ENCODE measurements at places on chromosomes 11 and 22.

DNA sequence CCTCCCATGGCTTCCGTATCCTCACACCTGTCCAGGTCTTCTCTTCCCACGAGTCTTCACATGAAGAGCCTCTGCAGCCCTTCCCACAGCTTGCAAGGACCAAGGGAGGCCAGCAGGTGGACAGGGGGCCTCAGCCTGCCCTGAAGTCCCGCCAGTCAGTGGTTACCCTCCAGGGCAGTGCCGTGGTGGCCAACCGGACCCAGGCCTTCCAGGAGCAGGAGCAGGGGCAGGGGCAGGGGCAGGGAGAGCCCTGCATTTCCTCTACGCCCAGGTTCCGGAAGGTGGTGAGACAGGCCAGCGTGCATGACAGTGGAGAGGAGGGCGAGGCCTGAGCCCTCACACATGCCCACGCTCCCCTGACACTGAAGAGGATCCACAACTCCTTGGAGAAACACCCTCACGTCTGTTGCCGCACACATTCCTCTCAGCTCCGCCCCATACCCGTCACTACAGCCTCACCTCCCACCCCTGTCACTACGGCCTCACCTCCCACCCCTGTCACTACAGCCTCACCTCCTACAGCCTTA is 8.3 kb downstream of the SSH3 start:
- DNase-seq = no peak

DNA sequence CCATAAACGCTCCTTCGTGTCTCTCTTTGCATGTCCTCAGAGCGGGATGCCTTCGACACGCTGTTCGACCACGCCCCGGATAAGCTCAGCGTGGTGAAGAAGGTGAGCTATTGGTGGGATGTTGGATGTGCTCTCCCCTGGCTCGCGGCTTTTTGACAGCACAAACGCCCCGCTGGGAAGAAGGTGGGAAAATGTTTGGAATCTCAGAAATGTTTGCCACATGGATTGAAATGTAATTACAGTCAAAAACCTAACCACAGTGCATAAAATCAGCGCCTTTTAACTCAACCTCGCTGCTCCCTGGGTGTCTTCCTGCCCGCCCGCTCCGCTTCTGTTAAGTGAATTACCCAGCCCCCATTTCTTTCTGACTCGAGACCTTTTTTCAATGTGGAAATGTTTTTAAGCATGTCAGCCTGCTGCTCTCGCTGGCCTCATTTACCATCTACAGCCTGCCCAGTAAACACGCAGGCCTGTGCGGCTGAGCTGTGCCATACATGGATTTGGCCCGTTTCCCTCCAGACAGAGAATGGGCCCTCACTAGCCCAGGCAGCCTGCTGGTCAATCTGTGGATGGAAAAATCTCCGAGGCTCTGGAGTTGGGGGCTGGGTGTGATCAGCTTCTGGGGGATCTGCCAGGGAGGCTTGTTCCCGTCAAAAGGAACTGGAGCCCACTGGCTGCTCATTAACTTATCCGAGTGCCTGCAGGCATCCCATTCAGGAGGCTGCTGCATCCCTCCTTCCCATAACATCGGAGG is 32.7 kb upstream of the PARVG start:
- DNase-seq = no peak

DNA sequence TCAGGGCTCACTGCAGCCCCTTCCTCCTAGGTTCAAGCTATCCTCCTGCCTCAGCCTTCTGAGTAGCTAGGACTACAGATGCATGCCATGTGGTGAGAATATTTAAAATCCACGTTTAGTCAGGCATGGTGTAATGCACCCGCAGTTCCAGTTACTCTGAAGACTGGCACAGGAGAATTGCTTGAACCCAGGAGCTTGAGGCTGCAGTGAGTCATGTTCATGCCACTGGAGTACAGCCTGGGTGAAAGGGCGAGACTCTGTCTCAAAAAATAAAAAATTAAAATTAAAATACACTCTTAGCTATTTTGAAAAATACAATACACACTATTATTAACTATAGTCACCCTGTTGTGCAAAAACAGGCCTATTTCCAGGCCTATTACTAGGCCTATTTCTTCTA is 38.4 kb downstream of the NOX4 start:
- DNase-seq = no peak

DNA sequence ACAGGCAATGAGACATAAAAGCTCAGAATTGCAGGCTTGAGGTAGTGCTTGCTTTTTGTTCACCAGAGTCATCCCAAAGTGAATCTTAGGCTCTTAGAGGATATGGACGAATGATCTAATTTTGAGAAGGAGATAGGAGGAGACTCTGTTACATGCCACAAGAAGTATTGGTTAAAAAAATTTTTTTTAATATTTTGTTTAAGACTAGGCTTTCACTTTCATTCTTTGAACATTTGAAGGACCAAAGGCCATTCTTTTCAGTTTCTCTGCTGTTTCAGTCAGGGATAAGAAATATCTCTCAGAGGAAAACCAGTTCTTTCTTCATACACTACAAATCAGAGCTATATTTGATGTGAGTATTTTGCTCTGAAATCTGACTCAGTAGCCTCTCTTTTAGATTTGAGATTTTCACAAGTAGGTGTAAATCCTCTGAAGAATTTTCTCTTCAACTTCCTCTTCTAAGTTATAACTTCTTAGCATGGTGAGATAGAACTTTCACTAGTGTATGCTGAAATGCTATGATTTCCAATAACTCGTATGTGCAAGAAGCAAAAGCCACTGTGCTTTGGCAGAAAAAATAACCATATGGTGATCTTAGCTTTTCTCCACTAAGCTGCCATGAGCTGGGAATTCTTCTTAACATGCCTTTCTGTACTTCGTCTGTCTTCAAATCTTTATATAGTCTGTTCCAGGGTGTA is 24.1 kb upstream of the FAM181B start:
- no peak for DNase-seq

GRCh38 chr22:50485221-50486131 is 1.2 kb upstream of the MIOX start:
- DNase-seq = no peak

DNA sequence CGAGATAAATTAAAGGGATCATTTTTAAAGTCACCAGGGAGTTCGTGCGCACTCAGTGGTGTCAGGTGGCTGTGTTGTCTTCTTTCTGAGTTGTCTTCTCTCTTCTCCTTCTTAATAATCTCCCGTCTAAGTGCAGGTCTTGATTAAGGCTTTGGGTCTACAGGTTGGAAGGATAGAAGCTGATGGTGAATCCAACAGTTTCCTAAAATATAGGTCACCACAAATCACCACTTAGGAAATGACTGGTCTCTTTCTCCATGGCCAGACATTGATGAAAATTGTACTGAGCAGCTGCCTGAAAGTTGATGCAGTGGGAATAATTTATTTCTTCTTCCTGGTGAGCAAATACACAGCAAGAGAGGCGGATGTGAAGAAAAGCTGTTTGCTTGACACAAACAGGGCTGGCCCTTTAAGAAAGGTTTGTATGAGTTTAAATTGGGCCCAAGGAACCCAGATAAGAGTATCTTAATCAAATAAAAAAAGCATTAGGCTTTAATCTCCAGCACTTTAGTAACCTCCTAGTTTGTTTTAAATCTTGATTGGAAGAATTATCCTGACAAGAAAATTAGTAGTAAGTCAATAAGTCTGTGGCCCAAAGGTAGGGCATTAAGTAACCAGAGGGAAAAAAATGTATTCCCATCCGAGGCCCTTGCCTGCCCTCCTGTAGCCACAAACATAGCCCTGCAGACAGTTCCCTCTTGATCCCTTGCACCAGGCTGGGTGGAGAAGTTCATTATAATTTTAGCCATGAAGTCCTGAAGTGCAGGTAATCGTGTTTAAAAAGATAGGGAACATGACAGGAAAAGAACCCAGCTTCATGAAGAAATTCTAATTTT is 245.8 kb downstream of the KIRREL3 start:
- DNase-seq = no peak

- DNase-seq = no peak
These were observed 11.2 kb downstream of the EIF4G2 start for GRCh38 chr11:10797531-10797930.

DNA sequence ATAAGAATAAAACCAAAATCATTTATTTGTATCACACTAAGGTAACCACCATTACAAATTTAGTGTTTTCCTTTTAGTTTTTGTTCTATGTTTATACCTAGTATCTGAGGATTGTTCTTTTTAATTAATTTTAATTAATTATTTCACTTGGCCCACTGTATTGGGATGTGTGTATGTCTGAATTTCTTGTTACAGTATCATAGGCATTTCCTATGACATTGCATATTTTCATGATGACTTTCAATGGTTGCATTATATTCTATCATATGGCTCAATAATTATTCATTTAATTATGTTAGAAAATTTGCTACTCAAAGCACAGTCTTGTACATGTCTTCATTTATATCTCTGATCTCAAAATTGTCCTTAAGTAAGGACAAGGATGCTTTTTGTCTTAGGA is 41.0 kb downstream of the C11orf71 start:
- DNase-seq = no peak

DNA sequence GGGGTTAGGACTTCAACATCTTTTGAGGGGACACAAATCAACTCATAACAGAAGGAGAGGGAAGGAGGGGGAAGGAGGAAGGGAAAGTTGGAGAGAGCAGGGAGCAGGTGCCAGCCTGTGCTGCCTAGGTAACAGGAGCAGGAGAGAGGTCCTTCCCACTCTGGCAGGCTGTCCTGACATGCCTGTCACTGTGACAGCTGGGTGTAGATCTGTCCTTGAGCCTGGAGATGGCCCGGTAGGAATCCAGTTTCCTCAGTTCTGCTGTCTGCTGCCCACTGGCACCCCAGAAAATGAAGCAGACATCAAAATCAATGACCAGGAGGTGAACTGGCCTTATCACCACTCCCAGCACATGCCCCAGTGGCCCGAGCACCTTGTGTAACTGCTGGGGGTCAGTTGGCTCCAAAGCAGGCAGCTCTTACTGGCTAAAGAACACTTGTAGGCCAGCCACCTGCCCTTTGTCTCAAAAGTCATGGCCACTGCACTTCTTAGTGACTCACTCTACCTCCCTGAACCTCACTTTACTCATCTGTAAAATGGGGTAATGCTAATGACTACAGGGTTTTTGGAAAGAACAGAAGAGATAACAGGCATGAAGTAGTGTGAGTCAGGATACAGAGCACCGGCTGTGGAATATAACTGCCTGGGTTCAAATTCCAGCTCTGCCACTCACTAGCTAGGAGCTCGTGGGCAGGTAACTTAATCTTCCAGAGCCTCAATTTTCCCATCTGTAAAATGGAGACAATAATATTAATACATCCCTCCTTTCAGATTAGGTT is 8.0 kb upstream of the TSPAN18 start:
- no peak for DNase-seq

- DNase-seq = no peak
These were observed 100.8 kb downstream of the FAT3 start for GRCh38 chr11:92325416-92325815.

DNA sequence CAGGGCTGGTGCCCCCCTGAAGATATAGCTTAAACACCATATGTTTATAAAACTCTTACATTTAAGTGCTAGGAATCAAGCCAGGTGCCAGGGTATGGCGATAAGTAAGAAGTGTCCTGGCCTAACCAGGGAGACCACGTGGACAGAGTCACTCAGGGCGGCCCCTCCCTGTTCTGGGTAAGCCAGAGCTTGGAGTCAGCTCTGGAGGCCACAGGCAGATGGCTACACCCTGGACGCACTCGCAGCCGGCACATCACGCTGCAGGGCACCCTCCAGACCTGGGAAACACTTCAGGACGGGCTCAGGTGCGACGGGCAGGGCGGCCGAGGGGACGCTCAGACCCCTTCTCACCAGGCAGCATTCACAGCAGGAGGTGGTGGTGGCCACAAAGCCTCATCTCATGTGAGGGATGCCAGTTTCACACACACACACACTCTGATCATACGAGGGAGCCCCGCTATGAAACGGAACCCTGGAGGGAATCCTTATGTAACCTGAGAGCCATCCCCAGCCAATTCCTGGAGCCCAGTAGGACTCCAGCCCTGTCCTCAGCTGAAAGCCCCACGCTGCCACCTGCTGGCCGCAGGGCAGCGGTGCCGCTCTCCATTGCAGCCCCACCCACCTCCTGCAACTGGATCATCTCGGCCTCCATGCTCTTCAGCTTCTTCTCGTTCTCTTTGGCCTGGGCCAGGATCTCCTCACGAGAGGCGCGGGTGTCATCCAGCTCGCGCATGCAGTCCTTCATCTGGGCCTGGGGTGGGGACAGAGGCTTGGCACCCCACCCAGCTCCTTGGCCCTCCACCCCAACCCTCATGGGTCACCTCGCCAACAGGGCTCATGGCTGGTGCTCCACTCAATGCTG is 33.4 kb downstream of the APOL1 start:
- peak; percentile 88 for DNase-seq

- no peak for DNase-seq
These were observed 6.5 kb downstream of the DGAT2 start for GRCh38 chr11:75775056-75775455.

DNA sequence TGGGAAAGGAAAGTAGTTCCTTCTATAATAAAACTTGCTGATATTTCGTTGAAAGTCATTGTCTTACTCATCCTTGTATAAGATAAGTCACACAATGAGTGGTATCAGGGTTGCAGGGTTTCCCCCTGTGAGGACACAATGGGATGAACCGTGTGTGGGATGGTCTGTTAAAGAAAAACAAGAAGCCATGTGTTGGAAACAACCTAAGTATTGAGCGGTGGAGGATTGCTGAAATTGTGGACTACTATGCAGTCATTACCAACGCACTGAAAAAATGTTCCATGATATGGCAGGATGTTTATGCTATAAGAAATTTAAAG is 28.6 kb downstream of the PTPRJ start:
- no peak for DNase-seq

DNA sequence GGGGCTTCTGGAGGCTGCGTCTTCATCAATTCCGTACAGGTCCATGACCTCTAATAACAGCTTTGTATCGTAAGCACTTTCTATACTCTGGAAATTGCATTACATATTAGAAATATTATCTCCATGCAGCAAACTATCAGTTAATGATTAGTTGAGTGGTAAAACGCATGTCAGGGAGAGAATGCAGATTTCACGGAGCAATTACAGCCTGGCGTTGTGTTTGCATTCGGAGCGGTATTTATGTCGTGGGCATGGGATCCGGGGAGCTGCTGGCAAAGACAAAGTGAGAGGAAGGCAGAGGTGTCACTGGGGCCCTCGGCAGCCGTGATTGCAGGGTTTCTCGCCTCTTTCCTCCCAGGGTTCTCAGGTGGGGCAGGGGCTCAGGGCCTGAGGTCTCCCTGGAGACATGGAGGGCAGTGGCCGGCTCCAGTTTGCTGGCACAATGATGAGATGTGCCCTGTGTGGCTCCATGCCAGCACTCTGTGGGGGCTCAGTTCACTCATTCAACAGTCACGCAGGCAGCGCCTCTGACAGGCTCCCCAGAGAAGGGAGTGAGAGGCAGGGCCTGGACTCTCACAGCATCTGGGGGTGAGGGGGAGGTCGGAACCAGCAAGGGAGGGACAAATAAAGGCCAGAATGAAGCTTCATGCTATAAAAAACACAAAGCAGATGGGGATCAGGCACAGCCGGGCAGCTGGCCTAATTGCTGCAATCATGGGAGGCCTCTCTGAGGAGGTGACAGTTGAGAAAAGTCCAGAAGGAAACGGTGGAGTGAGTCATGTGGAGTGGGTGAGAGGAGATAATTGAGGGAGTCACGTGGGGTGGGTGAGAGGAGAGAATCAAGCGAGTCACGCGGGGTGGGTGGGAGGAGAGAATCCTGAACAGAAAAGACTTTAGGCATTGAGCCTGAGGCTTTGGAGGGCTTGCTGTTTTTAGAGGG is 1002.7 kb downstream of the BRD1 start:
- no peak for DNase-seq

- no peak for DNase-seq
These were observed 12.8 kb downstream of the ATM start for GRCh38 chr11:108235633-108236032.

- no peak for DNase-seq
These were observed 12.1 kb downstream of the SSH3 start for GRCh38 chr11:67315325-67315909.

- no peak for DNase-seq
These were observed 98.7 kb downstream of the NAV2 start for GRCh38 chr11:19811380-19811779.

GRCh38 chr22:32329202-32329645 is 28.4 kb upstream of the RFPL3 start:
- no peak for DNase-seq
